ENCODE measurements at places on chromosomes 3 and 15.

DNA sequence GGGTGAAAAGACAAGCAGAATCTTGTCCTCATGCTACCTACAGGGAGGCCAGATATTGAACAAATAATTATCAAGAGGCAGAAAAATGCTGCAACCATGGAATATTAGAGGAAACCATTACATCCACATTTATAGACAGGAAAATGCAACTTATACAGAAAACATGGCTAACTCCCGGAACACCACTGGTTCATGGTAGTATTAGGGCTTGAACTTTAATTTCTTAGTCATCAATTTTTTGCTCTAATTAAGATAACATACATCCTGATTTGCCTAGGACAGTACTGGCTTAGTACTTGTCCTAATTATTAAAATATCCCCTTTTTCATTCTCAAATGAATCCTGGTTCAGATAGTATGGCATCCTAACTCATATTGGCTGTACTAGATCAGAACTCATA is 76.3 kb upstream of the TGFBR2 start:
- H3K27ac ChIP-seq, result no peak overlapping the region
- no peaks in the 10 kb centered on the region for H3K4me1 ChIP-seq
- no peak for DNase-seq
- no peak overlapping the region for H3K4me3 ChIP-seq

GRCh38 chr15:68638953-68639515 is 60.2 kb downstream of the CORO2B start:
- no peaks in the 10 kb centered on the region for H3K36me3 ChIP-seq
- no peaks in the 10 kb centered on the region for H3K4me1 ChIP-seq
- no peak overlapping the region for H3K4me3 ChIP-seq
- no peak overlapping the region for H3K27ac ChIP-seq

GRCh38 chr3:38988955-38989354 is 62.8 kb downstream of the SCN11A start:
- H3K4me3 ChIP-seq, result no peak overlapping the region
- H3K4me1 ChIP-seq, result no peaks in the 10 kb centered on the region
- H3K27me3 ChIP-seq, result peaks cover 4% of the 10 kb centered on the region
- H3K36me3 ChIP-seq, result no peaks in the 10 kb centered on the region
- no peak for DNase-seq

DNA sequence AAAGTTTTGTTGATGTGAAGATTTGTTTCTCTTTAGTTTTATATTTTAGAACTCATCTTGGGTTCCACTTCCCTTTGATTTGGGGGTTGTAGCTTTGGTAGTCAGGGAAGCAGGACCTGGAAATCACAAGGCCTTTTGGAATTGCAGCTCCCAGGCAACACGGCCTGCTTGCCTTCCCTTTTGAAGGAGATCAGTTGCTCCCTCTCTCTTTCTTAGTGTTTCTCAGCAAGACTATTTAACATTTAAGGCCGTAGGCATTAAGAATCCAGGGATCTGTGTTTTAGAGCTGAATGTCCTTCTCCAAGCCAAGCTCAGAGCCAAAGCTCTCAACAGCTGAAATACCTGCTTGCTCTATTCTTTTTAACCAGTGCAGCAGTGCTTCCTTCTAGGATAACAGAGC is 310.3 kb downstream of the PTPRG start:
- H3K4me1 ChIP-seq, result no peaks in the 10 kb centered on the region
- no peak overlapping the region for H3K4me3 ChIP-seq
- H3K27me3 ChIP-seq, result no peaks in the 10 kb centered on the region
- H3K27ac ChIP-seq, result no peak overlapping the region
- no peak for DNase-seq

- no peaks in the 10 kb centered on the region for H3K36me3 ChIP-seq
- H3K4me1 ChIP-seq, result no peaks in the 10 kb centered on the region
- no peak overlapping the region for H3K4me3 ChIP-seq
- DNase-seq, result no peak
Measured at GRCh38 chr3:29195056-29195455, 85.8 kb upstream of the RBMS3 start.

DNA sequence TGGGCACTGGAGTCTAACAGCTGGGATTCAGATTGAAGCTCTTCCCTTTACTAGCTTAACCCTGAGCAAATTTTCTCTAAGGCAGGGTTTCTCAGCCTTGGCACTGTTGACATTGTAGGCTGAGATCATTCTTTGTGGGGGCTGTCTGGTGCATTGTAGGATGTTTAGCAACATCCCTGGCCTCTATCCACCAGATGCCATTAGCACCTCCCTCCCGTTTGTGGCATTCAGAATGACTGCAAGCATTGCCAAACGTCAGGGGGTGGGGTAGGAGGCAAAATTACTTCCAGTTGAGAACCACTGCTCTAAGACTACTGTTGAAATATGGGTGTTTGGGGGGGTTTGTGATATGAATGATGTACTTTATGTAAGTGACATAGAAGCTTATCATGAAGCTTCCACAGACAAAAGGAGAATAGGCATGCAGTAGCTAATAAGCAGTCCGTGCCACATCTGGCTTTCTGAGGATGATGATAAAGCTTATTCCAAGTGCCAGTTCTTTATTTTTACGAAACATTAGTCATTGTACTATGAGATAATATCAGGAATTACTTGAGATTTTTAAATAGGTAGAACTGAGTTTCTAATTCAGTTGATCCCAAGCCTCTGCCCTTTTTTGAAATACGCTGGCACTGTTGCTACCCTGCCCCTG is 39.3 kb downstream of the NKIRAS1 start:
- no peak for DNase-seq
- H3K36me3 ChIP-seq, result no peaks in the 10 kb centered on the region
- H3K4me3 ChIP-seq, result no peak overlapping the region
- H3K4me1 ChIP-seq, result peaks cover 8% of the 10 kb centered on the region
- H3K27ac ChIP-seq, result no peak overlapping the region
- H3K27me3 ChIP-seq, result no peaks in the 10 kb centered on the region

DNA sequence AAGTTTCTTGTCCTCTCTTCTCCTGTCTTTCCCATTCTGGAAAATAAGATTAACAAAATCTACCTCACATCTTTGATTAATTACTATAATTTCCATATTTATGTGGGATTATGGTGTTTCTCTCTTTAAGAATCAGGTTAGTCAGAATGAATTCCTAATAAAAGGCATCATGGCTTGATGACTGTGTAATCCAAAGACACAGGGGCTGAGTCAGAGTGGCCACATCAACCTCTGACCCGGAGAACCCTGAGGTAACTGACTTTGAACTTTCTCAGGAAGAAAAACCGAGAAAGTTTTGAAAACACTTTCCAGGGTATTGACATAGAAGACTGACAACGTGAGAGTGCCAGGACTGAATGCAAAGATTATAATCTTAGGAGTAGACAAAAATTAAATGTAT is 170.3 kb upstream of the MCTP2 start:
- H3K27me3 ChIP-seq, result no peaks in the 10 kb centered on the region
- H3K4me3 ChIP-seq, result no peak overlapping the region
- no peak overlapping the region for H3K27ac ChIP-seq
- no peaks in the 10 kb centered on the region for H3K36me3 ChIP-seq

- DNase-seq, result no peak
- no peak overlapping the region for H3K4me3 ChIP-seq
- H3K4me1 ChIP-seq, result no peaks in the 10 kb centered on the region
- no peak overlapping the region for H3K27ac ChIP-seq
Measured at GRCh38 chr15:63364399-63365272, 17.0 kb downstream of the CA12 start.

GRCh38 chr3:184241447-184242296 is 7.1 kb downstream of the ALG3 start:
- H3K4me3 ChIP-seq, result no peak overlapping the region
- DNase-seq, result no peak
- no peaks in the 10 kb centered on the region for H3K27me3 ChIP-seq
- H3K4me1 ChIP-seq, result no peaks in the 10 kb centered on the region
- H3K27ac ChIP-seq, result no peak overlapping the region
- peaks cover 9% of the 10 kb centered on the region for H3K36me3 ChIP-seq

GRCh38 chr3:138078901-138079344 is 36.5 kb downstream of the DZIP1L start:
- H3K36me3 ChIP-seq, result no peaks in the 10 kb centered on the region
- H3K4me1 ChIP-seq, result no peaks in the 10 kb centered on the region
- no peak overlapping the region for H3K27ac ChIP-seq
- no peak for DNase-seq
- no peaks in the 10 kb centered on the region for H3K27me3 ChIP-seq

- H3K27ac ChIP-seq, result no peak overlapping the region
- H3K27me3 ChIP-seq, result no peaks in the 10 kb centered on the region
- H3K4me3 ChIP-seq, result no peak overlapping the region
- no peaks in the 10 kb centered on the region for H3K36me3 ChIP-seq
Measured at GRCh38 chr15:25596644-25597562, 158.1 kb upstream of the UBE3A start.

Data from CD8-positive, alpha-beta memory T cell (primary cell).